ENCODE measurements at places on chromosomes 1 and 21. TPM values are rescaled to one million over a fixed set of nuclear protein-coding genes. Genes with fewer than 3 reads are reported as not detected.

- DNase-seq: peak; percentile 41
These were observed 18.4 kb downstream of the CCT3 start for GRCh38 chr1:156319664-156320063.

DNA sequence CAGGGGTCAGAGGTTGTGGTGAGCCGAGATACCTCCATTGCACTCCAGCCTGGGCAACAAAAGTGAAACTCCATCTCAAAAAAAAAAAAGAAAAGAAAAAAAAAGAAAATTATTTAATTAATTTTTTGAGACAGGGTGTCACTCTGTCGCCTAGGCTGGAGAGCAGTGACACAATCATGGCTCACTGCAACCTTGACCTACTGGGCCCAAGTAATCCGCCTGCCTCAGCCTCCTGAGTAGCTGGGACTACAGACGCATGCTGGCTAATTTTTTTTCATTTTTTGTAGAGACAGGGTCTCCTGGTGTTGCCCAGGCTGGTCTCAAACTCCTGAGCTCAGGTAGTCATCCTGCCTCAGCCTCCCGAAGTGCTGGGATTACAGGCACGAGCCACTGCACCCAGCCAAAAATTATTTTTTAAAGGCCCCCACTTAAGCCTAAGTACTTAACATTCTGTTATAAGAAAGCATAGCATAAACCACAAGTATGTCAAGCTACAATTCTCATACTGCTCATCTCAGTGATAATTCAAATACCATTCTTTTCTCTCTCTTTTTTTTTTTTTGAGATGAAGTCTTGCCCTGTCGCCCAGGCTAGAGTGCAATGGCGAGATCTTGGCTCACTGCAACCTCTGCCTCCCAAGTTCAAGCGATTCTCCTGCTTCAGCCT is 19.9 kb downstream of the NUCKS1 start:
- no peak for DNase-seq

- DNase-seq: peak; percentile 50
These were observed 19.1 kb downstream of the OPTC start for GRCh38 chr1:203512848-203513584.

Gene LRRN2
- total RNA-seq: 1.5 TPM

Gene LCE6A
- not detected for total RNA-seq

- DNase-seq: no peak
These were observed 5.7 kb upstream of the FYB2 start for GRCh38 chr1:56824938-56825337.

- DNase-seq: no peak
These were observed 64.2 kb upstream of the ADAM30 start for GRCh38 chr1:119960501-119960900.

Gene HES3
- total RNA-seq: not detected

GRCh38 chr1:224274970-224275626 is 54.9 kb downstream of the NVL start:
- no peak for DNase-seq

- DNase-seq: no peak
These were observed 74.3 kb upstream of the COG2 start for GRCh38 chr1:230568008-230568407.

DNA sequence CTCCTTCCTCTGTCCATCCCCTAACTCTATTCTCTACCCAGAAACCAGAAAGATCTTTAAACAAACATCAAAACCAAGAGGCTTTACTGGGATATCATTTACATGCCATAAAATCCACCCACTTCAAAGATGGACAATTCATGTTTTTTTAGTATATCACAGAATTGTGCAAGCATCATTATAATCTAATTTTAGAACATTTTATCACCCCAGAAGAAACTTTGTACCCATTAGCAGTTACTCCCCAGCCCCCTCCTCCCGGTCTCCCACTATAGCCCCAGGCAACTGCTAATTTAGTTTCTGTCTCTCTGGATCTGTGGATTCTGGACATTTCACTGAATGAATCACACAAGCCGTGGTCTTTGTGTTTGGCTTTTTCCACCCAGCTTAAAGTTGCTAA is 4.8 kb upstream of the SELENON start:
- DNase-seq: no peak

DNA sequence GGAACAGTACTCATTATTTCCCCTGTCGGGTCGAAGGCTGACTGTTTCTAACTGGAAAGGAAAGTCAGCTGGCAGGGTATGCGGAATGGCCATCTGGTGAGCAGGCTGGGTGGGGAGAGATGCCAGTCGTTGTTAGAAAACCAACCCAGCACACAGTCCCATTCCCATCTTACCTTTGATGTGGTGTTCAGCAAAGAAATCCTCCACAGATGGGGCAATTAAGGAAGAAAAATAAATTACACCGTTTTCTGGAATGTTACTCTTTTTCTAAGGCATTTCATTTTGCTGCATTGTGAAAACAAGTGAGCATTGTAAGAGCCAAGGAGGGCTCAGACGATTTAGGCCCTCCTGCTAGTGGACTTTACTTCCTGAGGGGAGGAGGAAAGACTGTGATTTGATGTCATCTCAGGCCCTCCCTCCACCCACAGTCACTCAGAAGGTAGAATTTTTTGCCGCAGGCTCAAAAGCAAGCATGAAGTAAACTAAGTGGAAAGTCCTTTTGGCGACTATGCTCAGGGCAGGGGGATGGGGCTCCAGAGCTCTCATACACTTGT is at the start of gene SLC16A4:
TSS of gene SLC16A4 (minus strand) at position 335 of the 554 bp plus-strand sequence. CDS start 1,703 bp downstream, outside the sequence.
- peak; percentile 76 for DNase-seq

- DNase-seq: peak; percentile 23
These were observed 8.7 kb upstream of the TDRD10 start for GRCh38 chr1:154493276-154493675.

Gene OR6K2
- total RNA-seq: not detected

DNA sequence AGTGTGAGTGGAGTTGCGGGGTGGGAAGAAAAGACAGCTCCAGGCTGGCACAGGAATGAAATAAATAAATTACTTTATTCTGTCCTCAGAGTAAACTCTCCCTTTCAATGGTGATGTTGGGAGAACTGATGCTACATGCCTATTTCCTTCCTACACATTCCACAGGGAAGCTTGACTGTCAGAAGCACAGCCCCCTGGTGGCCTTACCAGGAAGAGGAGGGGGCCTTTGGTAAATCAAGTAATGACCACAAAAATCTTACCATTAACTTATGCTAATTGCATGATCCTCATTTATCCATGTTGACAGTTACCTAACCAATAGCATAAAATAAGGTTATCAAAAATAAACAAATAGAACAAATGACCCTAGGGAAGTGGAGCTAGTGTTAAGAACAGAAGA is 605.0 kb upstream of the PKN2 start:
- peak; percentile 33 for DNase-seq

DNA sequence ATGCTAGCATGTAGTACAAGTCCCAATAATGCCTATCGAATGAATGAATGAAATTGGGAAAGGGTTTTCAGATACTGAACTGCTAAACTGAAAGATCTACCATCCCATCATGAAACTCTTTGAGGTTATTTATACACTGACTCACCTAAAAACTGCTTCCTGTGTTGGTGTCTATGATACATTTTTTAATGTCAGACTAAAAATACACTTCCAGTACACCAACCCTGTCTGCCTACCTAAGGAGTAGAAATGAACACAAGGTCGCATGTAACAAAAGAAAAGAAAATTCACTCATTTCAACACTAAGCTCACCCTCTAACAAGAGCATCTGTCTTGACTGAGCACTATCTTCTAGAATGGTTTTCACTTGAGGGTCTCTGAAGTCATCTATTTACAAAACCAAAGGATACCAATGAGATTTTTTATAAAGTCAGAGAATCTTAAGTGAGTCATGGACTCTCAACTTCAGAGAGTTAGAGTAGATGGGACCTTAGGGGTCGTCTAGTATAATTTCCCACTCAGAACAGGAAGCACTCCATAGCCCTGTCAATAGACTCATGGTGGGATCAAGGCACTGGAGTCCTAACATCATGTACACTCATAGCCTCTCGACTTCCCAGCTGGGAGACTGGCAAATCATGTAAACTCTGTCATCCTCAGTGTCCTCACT is 53.4 kb downstream of the WLS start:
- no peak for DNase-seq

Gene CDK11B
- total RNA-seq: 12.2 TPM

Gene KIF21B
- 1.3 TPM for total RNA-seq

DNA sequence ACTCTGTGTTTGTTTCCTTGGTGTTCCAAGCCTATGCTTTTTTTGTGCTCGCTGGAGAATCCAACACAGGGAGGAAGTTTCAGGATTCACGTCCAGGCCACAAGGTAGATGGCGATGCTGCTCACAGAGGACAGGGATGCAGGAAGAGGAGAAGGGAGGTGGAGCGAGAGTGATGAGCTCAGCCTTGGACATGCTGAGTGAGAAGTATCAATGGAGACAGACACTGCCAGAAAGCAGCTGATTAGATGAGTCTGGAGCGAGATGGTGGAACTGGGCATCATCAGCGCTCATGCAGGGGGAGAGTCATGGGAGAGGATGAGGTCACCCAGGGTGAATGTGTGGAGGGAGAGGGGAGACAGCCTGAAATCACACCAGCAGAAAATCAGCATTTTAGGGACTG is 110.0 kb downstream of the GLUL start:
- no peak for DNase-seq

DNA sequence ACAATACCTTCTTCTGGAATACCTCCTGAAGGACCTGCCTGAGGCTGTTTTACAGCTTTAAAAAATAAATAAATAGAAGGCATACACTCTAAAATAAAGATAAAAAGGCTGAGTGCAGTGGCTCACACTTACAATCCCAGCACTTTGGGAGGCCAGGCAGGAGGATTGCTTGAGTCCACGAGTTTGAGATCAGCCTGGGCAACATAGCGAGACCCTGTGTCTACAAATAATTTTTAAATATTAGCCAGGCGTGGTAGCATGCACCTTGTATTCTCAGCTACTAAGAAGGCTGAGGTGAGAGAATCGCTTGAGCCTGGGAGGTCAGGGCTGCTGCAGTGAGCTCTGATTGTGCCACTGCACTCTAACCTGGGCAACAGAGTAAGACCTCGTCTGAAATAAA is 75.0 kb downstream of the OSBPL9 start:
- DNase-seq: no peak

- peak; percentile 76 for DNase-seq
These were observed 465.2 kb downstream of the USP25 start for GRCh38 chr21:16194788-16195537.

DNA sequence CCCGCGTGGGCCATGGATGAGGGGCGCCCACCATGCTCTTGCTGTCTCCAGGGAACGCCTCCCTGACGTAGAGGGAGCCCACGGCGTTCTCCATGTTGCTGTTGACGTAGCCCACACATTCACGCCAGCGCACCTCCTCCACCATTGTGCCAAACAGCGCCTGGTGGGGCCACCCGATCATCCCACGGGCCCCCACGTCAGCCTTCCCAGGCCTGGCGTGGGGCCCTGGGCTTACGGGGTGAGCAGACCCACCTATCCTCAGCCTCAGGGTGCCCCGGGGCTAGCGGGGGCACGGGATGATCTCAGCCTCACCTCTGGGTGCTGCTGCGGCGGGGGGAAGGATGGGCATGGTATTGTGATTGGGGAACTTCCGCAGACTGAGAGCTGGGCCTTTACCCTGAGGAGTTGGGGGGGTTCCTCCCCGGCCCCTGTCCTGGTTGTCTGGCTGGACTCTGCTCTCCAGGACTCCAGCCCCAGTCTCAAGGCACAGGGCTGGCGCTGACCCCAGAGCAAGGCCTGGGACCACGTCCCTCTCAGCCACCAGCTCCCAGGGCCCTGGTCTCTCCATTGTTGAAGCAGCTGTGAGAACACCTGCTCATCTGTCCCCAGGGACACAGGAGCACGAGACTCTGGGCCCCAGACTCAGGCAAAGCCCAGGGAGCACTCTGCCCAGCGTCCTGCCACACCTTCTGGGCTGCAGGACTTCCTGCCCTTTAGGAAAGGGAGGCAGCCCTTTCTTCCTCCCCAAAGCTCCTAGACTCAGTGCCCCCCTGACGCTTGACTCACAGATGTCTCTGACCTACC is 10.2 kb downstream of the PRXL2B start:
- no peak for DNase-seq

Gene TNN
- 54.2 TPM for total RNA-seq

Gene SPRR2F
- total RNA-seq: not detected

Gene KIF17
- 2.4 TPM for total RNA-seq

Gene LCE1B
- not detected for total RNA-seq

- DNase-seq: no peak
These were observed 2.1 kb downstream of the ARMH1 start for GRCh38 chr1:44676484-44677200.
